Hindlimb muscle (tissue), 1 donor: ENCODE measurements at places on chromosomes 7 and 10. TPM values are rescaled to one million over a fixed set of nuclear protein-coding genes. Genes with fewer than 3 reads are reported as not detected.

Gene ZNF33A
- 14.9 TPM for polyA plus RNA-seq

Gene ZKSCAN5
- 10.2 TPM for polyA plus RNA-seq

DNA sequence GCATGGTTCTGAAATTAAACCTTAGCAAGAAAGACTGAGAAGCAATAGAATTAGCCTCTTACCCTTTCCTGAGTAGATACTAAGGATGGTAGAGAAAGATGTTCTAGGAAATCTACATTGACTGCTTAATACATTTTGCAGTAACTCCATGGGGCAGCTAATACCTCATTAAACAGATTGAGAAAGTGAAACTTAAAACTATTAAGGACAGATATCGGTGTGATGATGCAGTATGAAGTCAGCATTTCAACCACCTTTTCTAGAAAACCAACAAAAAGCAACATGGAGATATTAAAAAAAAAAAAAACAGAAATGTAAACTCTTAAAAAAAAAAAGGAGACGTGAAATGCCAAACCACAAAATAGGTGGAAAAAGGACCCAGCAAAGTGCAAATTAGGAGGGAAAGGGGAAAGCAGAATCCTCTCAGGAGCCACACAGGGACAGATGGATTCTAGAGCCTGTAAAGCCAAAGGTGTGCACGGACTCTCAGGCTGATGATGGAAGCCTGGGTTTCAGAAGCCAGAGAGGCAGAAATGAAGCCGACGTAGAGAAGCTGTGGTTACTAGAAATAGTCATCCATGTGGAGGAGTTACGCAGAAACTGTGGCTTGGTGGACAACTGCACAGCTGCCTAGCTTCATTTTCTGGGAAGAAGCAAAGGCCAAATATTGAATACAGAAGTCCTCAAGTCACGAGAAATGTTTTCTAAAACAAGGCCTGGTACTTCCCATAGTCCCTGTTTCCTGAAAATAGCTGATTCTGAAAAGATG is 38.1 kb upstream of the GPR141 start:
- no peak for DNase-seq

DNA sequence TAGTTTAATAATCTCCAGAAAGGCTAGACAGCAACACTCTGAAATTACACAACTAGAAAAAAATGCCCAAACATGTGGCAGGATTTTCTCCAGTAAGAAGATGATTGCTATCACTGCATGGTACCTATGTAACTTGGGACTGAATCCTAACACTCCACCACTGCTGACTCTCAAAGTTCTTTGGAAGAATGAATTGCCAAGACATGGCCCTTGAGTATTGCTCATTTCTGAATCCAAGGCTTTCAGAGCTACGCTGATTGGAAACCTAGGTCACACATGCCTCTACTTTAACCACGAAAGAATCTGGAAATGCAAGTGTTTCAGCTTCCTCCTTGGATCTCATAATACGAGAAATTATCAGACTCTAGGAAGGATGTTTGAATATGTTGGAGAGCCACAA is 167.5 kb upstream of the CELF2 start:
- no peak for DNase-seq

DNA sequence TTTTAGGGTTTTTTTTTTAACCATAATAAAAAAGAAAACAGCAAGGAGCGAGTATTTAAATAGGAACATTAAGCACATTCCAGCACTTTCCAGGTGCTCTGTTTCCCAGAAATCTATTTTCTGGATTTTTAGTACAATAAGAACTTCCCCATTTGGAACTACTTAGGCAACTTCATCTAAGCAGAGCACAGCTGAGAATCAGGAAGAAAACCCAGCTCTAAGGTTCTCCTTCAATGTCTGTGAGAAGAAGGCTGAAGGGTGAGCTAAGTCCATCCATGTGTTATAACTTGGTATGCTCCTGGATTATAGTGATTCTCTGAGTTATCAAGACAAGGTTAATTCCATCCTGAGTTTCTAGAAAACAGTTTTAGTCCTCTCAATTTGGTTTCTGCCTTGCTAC is 181.9 kb downstream of the CYP26A1 start:
- DNase-seq: no peak
